ENCODE measurements at places on chromosomes 1 and 21. TPM values are rescaled to one million over a fixed set of nuclear protein-coding genes. Genes with fewer than 3 reads are reported as not detected.

GRCh38 chr1:180935326-180936109, 22.8 kb downstream of the KIAA1614 start:
- no peaks in the 10 kb centered on the region for H3K27me3 ChIP-seq
- H3K27ac ChIP-seq = no peak overlapping the region
- no peak overlapping the region for H3K4me3 ChIP-seq
- H3K36me3 ChIP-seq = peaks cover 22% of the 10 kb centered on the region

ZNF695 gene
- 0.53 TPM for total RNA-seq

- H3K4me1 ChIP-seq = no peaks in the 10 kb centered on the region
- no peak overlapping the region for H3K4me3 ChIP-seq
- no peaks in the 10 kb centered on the region for H3K27me3 ChIP-seq
- no peak for DNase-seq
- peaks cover 23% of the 10 kb centered on the region for H3K36me3 ChIP-seq
Observed at GRCh38 chr1:180029524-180030135, 75.0 kb downstream of the CEP350 start.

ELAPOR1 gene
- total RNA-seq = 0.21 TPM

DNA sequence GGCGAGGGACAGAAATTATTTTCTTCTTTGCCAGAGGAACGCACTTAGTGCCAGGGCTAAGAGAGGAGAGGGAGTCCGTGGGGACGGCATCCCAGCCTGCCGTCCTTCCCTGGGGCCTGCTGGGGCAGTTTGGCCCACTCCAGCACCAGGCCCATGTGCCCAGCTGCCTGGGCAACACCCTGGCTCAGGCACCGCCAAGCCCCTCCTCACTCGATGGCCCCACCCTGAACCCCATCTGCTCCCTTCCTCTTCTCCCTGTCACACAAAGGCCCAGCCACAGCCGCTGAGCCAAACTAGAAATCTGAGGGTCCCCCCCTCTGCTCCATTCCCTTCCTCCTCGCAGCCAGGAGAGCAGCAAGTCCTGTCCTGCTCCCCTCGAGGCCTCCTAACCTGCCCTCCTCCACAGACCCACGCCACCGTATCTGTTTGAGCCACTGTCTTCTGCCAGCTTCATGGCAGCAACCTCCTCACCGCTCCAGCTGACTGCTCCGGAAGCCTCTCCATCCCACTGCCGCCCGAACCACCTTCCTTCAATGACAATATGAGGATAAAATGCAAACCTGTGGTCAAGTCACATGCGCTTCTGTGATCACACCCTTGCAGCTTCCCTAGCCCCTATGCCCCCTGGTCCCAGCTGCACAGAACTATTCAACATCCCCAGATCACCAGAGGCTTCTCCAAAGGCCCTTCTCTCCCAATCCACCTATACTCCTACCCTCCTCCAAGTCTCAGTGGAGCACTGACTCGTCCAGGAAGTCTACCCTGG, 8.4 kb upstream of the TNNI1 start:
- no peaks in the 10 kb centered on the region for H3K27me3 ChIP-seq
- H3K36me3 ChIP-seq = no peaks in the 10 kb centered on the region
- H3K27ac ChIP-seq = no peak overlapping the region
- peaks cover 7% of the 10 kb centered on the region for H3K4me1 ChIP-seq

GRCh38 chr1:2240270-2241156, 12.4 kb downstream of the SKI start:
- H3K4me3 ChIP-seq = no peak overlapping the region
- no peaks in the 10 kb centered on the region for H3K27me3 ChIP-seq
- peaks cover 92% of the 10 kb centered on the region for H3K4me1 ChIP-seq
- H3K27ac ChIP-seq = no peak overlapping the region
- H3K36me3 ChIP-seq = no peaks in the 10 kb centered on the region

GRCh38 chr1:17276568-17276967, 27.7 kb downstream of the PADI3 start:
- H3K4me1 ChIP-seq = no peaks in the 10 kb centered on the region
- no peak overlapping the region for H3K4me3 ChIP-seq
- no peak for DNase-seq
- H3K27me3 ChIP-seq = peaks cover 8% of the 10 kb centered on the region

DNA sequence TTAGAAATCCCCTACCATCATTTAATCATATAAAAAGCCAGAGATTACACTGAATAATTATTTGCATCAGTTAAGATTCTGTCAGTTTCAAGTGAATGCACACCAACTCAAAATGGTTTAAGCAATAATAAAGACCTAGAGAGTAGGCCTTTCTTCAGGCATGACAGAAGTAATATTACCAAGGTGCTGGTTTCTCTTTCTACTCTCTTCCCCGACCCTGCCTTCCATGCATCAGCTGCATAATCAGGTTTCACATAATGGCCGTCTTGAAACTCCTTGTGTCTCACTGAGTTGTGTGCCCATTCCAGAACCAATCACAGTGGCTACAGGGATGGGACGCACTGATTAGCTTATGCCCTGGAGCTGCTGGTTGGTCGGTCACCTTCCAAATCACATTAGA, 103.5 kb upstream of the SERTAD4 start:
- no peaks in the 10 kb centered on the region for H3K27me3 ChIP-seq
- no peaks in the 10 kb centered on the region for H3K36me3 ChIP-seq
- H3K27ac ChIP-seq = no peak overlapping the region
- H3K4me3 ChIP-seq = no peak overlapping the region
- DNase-seq = no peak

GRCh38 chr1:161267321-161267720, 8.8 kb downstream of the PCP4L1 start:
- DNase-seq = no peak
- H3K27ac ChIP-seq = no peak overlapping the region
- no peaks in the 10 kb centered on the region for H3K36me3 ChIP-seq
- H3K4me1 ChIP-seq = no peaks in the 10 kb centered on the region
- no peaks in the 10 kb centered on the region for H3K27me3 ChIP-seq
